ENCODE measurements at places on chromosomes 6 and 20.

- no peak for DNase-seq
- H3K4me1 ChIP-seq: peaks cover 13% of the 10 kb centered on the region
- no peak overlapping the region for H3K4me3 ChIP-seq
- no peaks in the 10 kb centered on the region for H3K36me3 ChIP-seq
- no peaks in the 10 kb centered on the region for H3K27me3 ChIP-seq
- no peak overlapping the region for H3K27ac ChIP-seq
Observed at GRCh38 chr6:89302936-89303335, 12.2 kb downstream of the GABRR2 start.

- peaks cover 21% of the 10 kb centered on the region for H3K4me1 ChIP-seq
- H3K27me3 ChIP-seq: no peaks in the 10 kb centered on the region
- H3K36me3 ChIP-seq: no peaks in the 10 kb centered on the region
- no peak overlapping the region for H3K4me3 ChIP-seq
- no peak for DNase-seq
- no peak overlapping the region for H3K27ac ChIP-seq
Observed at GRCh38 chr6:134299236-134299635, 18.7 kb downstream of the SGK1 start.

DNA sequence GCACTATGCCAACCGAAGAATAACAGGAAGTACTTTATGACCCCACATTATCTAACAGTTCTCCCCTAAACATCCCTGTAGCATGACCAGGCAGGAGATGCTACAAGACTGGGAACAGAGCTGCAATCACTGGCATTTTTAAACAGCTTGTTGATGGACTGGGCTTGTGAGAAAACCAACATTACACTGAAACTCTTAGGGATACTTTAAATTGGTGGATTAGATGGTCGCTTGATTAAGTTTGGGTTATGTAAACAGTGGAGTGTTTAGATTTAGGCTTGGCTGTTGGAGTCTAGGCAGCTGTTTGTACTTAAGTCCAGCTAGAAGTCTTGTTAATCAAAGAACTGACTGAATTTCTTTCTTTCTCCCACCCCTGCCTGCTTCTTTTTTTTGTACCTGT is 234.1 kb upstream of the BMP2 start:
- H3K27me3 ChIP-seq: no peaks in the 10 kb centered on the region
- H3K4me3 ChIP-seq: no peak overlapping the region
- H3K36me3 ChIP-seq: no peaks in the 10 kb centered on the region
- no peak overlapping the region for H3K27ac ChIP-seq
- H3K4me1 ChIP-seq: no peaks in the 10 kb centered on the region
- no peak for DNase-seq

DNA sequence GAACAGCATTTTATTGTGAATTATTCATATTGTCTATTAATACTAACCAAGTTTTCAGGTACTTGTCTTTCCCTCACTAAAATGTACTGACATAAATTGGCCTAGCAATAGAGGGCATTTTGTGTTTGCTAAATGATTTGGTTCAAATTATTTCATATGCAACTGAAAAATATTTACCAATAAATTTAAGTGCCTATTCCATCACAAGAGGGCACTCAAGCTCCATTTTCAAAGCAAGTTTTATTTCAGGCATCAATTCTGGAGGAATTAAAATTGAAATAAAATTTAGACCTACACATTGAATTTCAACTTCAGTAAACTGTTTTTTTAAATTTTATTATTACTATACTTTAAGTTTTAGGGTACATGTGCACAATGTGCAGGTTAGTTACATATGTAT is 114.3 kb upstream of the SYNCRIP start:
- H3K4me1 ChIP-seq: no peaks in the 10 kb centered on the region
- no peaks in the 10 kb centered on the region for H3K36me3 ChIP-seq
- no peak overlapping the region for H3K27ac ChIP-seq

DNA sequence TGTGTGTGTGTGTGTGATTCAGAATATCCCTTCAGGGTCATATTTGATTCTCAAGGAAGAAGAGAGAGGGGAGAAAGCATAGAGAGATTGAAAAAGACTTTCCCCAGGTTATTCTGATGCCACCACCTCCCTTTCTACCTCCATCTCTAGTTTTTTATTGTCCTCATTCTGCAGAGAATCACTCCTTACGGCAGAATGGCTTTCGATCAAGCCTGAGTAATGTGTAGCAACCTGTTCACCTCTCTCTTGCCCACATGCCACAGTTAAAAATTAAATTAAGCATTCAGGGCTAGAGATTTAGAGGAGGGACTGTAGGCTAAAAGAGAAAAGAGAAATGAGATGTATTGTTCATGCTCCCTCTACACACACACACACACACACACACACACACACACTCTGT is 18.1 kb downstream of the KLHL32 start:
- DNase-seq: no peak
- no peak overlapping the region for H3K4me3 ChIP-seq
- no peak overlapping the region for H3K27ac ChIP-seq
- no peaks in the 10 kb centered on the region for H3K27me3 ChIP-seq
- H3K36me3 ChIP-seq: no peaks in the 10 kb centered on the region
- peaks cover 16% of the 10 kb centered on the region for H3K4me1 ChIP-seq

All from activated CD8-positive, alpha-beta T cell treated with anti-CD3 and anti-CD28 coated beads for 36 hours (primary cell).